ENCODE measurements at places on chromosomes 1 and 21. TPM values are rescaled to one million over a fixed set of nuclear protein-coding genes. Genes with fewer than 3 reads are reported as not detected.

DNA sequence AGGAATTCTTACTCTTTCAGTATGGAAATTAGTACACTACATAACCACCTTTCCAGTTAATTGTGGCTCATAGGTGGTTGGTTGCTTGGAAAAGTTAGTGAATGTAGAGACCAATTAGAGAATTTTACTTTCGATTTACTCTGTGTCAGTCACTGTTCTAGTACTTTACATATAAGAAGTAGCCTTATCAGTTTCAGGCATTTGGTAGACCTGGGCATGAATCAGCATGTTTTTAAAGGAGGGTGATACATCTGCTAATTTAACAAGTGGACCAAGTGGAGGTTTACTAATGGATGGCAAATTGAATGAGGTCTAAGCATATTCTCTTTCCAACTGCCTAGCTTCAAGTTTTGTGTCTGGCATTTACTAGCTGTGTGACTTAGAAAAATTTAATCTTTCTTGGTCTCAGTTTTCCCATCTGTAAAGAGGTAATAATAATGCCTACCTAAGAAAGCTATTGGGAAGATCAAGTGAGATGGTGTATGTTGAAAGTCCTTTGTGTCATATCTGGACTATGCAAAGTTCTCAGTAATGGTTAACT lies 1158.6 kb downstream of the PLA2G4A start:
- DNase-seq, result no peak

DNA sequence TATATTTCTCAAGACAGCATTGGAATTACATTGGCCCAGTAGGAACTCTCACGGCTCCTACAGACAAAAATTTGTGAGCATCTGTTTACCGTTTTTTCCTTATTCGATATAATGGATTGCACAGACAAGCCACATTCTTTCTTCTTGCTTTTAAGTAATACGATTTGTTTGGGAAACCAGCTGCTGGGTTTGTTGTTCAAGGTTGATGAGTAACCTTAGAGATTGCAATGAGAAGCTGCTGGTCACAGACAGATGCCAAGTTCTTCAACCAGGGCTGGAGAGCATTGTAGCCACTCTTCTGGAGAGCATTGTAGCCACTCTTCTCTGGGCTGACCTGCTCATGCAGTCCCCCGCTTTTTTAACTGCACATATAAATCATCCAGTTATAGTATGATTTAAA lies 1.4 kb upstream of the MIA3 start:
- DNase-seq, result no peak

DNA sequence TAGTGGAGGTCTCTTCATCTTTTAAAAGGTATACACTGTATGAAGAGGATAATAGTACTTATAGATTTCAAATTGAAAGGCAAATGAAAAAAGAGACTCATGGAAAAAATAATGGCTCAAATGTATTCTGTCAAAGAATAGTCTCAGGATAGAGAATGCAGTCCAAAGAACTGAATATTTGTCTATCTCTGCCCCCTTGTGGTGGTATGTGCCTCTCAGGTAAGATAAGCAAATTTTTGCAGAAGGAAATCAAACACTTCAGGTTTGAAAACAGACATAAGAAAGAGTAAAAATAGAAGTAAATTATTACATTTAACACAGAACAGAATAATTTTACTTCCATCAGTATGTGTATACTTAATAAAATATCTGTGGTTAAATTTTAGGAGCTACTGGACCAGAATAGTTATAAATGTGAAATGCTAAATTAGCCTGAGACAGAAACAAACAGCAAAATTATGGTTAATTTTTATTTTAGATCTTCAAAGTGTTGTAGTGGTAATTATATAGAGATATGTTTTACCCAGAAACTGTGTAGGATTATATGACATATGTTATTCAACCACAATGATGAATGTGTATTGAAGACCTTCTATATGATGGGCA lies 164.4 kb upstream of the PALMD start:
- DNase-seq, result peak; percentile 53

- no peak for DNase-seq
Measured at GRCh38 chr1:159218649-159219636, 14.3 kb downstream of the ACKR1 start.

DNA sequence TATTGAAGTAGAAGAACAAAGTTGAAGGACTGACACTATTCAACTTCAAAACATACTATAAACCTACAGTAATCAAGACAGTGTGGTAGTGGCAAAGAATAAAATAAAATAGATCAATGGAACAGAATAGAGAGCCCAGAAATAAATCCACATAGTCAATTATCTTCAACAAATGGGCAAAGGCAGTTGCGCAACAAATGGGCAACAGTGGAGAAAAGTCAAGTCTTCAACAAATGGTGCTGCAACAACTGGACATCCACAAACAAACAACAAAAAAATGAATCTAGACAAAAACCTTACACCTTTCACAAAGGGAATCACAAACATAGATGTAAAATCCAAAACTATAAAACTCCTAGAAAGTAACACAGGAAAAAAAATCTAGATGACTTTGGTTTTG lies 38.4 kb downstream of the MIXL1 start:
- DNase-seq, result no peak

- no peak for DNase-seq
Measured at GRCh38 chr1:73096841-73097240, 814.5 kb upstream of the NEGR1 start.

GRCh38 chr1:227788271-227789083 lies 27.0 kb upstream of the PRSS38 start:
- DNase-seq, result peak; percentile 80

DNA sequence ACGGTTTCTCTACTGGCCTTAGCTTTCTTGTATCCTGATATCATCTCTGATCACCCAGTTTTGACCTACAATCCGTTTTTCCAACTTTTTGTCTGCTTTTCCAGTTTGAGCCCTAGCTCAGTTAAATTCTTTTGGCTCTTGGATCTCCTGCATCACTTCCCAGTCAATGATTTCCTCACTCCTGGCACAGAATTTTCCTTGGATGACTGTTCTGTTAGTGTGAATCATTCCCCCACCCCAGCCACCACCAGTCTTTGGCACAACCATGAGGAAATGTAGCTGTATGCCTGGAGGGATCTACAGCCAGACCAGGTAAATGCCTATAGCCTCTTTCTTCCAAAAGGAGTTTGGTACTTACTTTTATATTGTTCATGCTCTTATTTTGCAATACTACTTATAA lies 187.2 kb upstream of the PTGFR start:
- DNase-seq, result no peak

DNA sequence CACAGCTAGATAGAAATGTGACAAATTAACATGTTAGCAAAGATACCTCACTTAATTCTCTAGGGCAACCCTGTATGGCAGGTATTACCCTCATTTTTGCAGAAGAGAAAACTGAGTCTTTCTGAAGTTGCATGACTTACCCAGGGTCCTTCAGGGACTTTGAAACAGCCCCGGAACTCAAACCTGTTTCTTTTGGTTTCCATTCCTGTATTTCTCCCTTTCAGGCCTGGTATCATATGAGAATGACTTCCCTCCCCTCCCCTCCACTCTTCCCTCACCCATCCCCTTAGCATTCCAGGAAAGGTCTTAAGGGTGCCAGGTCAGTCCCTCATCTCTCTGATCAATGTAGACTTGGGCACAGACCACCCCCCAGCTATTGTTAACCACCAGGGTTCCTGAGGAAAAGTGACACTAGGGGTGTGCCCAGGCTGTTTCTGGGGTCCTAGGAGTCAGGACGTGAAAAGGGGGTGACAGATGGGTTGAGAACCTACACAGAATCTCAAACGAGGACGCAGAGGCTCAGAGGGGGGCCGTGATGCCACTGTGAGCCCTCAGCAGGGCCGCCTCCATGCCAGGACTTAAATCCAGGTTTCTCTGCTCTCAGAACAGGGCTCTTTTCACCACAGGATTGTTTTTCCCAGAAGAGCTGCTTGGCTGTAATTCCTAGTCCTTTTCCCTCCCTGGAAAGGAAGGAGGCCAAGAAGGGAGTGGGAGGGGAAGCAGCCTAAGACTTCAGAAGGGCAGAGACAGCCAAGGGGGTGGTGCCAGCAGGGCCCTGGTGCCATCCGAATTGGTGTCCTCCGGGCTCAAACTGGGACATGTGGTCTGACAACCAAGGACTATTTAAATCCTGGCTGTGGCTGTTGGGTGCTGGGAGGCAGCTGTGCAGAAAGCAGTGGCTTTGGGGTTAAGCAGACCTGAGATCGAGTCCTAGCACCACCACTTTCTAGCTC lies 2.1 kb upstream of the WASF2 start:
- DNase-seq, result no peak

- no peak for DNase-seq
Measured at GRCh38 chr1:111827946-111828345, 72.2 kb downstream of the DDX20 start.

DNA sequence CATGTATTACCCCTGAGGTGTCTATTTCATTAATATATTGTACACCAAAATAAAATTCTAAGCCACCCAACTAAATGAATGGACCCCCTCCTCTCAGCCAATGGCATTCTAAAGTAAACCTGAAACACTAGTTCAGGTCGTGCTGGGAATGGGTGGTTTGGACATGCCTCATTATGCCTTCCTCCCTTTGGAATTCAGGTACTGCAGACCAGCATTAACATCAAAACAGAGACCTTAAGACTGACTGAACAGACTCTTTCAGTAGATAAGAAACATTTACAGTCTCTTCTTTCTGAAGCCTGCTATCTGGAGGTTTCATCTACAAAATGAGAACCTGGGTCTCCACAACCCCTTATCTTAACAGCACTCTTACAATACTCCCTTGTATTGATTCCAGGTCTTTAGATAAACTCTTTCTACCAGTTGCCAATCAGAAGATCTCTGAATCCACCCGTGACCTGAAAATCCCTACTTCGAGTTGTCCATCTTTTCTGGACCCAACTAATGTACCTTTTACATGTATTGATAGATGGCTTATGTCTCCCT lies 93.6 kb downstream of the PKN2 start:
- DNase-seq, result no peak

DNA sequence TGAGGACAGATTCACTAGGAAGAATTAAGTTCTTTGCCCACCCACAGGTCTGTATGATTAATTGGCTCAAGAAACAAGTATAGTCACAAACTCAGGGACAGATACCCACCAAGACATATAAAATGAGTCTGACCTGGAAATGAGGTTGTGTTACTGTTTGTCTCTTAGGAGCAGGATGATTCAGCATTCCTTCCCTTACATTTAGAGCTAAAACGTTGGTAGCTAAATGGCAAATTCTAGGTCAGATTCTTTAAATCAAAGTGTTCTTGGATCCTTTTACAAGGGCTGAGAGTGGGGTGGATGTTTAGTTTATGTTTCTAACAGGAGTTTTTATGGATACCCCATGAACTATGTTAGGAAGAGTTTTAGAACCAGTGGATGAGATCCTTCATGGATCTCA lies 4.7 kb downstream of the RIMKLA start:
- DNase-seq, result peak; percentile 2

DNA sequence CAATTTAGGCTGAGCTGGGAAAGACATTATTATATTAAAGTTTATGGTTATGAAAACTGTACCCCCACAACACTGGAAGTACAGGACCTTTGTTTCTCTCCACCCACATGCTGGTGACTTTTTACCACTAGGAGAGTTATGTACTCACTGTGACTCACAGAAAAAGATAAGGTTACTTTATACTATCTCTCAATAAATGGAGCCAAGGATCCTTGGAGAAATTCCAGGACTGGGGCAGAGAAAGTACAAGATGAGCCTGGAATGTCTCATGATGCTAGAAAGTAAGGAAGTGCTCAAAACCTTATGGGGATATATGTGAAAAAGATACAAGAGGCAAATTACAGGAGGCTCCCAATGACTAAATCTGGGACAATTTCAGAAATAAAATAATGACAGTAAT lies 63.9 kb upstream of the C1orf105 start:
- DNase-seq, result no peak

- DNase-seq, result peak; percentile 62
Measured at GRCh38 chr21:19853061-19853460, 1145.1 kb upstream of the NCAM2 start.

DNA sequence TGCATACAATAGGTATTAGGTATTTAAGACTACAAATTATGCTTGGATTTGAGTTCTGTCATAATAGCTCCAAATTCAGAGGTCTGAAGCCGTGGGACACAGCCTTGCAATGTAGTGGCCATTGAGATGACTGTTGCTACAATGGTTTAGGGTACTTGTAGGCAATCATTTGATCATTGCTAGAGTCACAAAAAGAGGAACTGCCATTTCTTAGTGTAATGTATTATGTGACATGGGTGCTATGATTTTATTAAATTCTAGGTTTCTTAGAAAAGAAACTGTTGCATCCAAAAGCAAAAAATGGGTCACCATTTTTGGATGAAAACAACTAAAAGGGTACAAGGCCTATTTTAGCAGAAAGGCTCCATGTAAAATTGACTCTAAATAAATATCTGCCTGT lies 129.9 kb upstream of the ZNF644 start:
- no peak for DNase-seq

DNA sequence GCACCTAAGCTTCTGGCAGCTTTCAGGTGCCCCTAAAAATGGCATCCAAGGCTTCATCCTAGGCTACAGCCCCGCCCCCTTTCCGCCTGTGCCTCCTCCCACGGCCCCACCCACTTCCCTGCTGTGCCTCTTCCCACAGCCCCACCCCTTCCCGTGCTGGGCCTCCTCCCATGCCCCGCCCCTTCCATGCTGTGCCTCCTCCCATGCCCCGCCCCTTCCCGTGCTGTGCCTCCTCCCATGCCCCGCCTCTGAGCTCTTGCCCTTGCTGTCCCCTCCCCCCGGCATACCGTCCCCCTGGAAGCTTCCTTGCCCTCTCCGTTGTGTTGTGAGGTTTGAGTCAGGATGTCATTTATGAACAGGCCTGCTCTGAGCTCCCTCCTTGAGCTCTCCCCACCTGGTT lies 228.5 kb upstream of the AJAP1 start:
- no peak for DNase-seq

GRCh38 chr1:229843627-229844238 lies 217.7 kb downstream of the URB2 start:
- no peak for DNase-seq

GRCh38 chr1:199978408-199978940 lies 49.0 kb upstream of the NR5A2 start:
- no peak for DNase-seq

DNA sequence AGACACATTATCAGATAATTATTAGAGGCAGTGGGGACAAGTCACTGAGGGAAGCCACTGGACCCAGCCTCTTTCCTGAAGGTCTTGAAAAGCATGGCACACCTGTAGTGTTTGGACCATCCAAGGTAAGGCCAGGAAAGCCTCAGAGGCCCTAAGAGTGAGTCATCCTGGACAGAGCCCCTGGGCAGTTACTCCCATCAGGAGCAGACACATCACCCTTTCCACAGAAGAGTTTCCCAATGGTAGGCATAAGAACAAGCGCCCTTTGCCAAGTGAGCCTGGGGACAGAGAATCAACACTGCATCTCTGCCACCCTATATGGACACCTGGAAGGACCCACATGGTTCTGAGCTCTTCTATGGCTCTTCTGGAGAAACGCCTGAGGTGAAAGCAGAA lies 136.0 kb downstream of the PLXNA2 start:
- no peak for DNase-seq

Gene CRP
- total RNA-seq, result not detected

Gene FAM3B
- 19.4 TPM for total RNA-seq

Gene VASH2
- total RNA-seq, result 0.57 TPM

Gene OR2L3
- total RNA-seq, result not detected

Gene DMAP1
- total RNA-seq, result 43.0 TPM

Gene MIER1
- 47.6 TPM for total RNA-seq

Gene BACE2
- total RNA-seq, result 65.7 TPM

Gene HES2
- total RNA-seq, result 1.3 TPM

Gene ATG4C
- 9.5 TPM for total RNA-seq

Gene KCNC4
- total RNA-seq, result 52.9 TPM

Gene LCE3D
- not detected for total RNA-seq

Gene BTBD8
- 5.8 TPM for total RNA-seq

Data from kidney (tissue), 22 donors.